ENCODE measurements at places on chromosomes 7 and 10.
A peak's percentile ranks its signal among the peaks of the same experiment; 100 is the strongest.

DNA sequence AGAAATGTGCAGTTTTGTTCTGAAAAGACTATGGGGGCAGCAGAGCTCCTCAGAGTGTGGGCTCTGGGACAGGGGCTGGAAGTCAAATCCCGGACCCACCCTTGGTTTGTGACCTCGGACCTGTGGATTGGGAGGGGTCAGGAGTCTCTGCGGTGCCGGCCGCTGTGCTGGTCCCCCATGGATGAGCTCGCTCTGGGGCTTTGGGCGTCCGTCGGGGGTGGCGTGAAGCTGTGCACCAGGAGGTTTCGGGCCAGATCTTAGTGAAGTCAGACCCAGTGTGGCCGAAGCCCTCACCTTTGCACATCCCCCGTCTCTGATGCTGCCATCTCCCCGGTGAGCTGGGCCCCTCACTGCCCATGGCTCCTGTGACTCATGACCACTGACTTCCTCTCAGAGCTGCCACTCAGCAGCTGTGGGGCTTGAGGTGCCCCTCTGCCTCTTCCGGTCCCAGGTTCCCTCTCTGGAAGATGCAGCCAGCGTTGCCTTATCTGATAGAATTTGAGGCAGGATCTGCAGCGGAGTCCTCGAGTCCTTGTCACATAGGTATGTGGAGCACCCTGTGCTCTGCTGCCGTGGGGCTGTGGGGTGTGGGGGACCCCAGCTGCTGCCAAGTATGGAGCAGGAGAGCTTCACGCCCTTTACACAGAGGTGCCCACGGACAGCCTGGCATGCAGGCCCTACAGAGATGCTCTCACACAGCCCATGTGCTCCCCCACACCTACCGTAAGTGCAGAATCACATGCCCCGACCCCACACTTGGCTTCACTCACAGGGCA, 11.4 kb upstream of the SCART1 start:
- DNase-seq: peak; percentile 69

GRCh38 chr7:18654709-18655108, 159.2 kb downstream of the HDAC9 start:
- DNase-seq: no peak

DNA sequence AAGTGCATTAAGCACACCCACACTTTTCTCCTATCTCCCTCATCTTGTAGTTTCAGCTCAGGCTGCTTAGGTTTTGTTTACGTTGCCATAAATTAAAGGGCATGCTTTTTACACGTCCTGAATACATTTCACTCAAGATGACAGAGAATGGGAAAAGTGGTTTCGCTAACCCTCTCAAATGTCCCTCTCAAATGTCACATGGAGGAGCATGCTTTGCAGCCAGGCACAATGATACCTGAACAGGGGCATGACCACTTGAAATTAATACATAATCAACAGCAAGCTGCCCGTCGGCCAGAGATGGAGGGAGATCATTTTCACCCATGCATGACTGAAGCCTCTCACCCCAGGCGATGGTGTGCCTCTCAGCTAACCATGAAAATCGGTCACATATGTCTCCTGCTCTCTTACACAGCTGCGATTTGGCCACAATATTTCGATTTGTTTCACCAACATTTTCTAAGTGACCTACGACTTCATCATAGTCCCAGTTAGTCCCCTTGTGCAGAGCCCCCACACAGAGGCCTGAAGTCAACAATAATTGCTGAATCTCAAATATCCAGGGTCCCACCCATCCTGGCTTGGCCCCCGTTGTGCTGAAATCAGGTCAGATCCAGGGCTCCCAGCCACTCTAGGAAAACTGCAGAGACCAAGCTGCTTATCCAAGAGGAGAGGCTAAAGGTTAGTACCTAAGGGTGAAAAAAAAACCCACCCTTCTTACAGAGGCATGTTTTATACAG, 373.9 kb upstream of the NFE2L3 start:
- no peak for DNase-seq

DNA sequence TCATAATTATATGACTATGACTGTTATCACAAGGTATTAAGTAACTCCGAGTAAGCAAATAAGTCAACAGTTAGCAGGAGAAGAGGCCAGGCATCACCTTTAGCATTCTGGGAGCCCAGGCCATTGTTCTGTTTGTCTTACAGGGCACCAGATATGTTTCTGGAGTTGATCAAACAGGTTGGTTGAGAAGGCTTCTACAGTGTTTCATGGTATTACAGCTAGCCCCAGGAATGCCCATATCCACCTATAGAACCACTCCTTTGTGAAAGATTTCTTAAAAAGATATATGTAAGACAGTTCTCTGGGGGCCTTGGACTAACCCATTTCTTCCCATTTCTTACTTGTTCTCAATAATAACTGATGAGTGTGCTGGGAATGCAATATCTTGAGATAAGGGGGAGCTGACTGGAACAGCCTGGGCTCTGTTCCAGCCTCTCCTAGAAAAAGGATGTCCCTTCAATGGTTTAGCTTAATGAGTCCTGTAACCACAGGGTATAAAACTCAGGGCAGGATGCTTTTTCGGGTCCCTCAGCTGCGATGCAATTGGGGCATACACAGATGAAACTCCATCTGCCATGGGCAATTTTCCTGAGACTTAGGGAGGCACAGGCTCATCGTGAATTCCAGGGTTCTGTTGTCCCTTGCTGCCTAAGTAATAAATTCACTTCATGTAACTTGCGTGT, 286.4 kb downstream of the BAMBI start:
- DNase-seq: no peak

DNA sequence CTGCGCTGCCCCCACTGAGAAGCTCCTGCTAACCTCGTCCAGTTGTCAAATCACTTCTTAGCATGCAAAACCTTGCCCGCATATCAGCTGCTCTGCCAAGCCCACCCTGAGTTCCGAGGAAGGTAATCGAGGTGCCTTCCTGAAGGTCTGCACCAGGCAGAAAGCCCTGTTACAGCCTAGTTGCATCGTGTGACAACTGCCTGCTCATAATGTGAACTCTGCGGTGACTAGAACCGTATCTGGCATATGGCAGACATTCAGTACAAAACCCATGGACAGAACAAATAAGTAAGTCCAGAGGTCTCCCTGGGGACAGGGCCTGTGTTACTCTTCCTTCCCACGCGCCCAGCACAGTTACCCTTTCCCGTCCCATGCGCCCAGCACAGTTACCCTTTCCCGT, 394.3 kb downstream of the DNAJB6 start:
- DNase-seq: no peak

- peak; percentile 26 for DNase-seq
Observed at GRCh38 chr7:141700848-141701371, 1.1 kb downstream of the DENND11 start.

- no peak for DNase-seq
Observed at GRCh38 chr10:129966370-129966888, 2.4 kb upstream of the EBF3 start.

DNA sequence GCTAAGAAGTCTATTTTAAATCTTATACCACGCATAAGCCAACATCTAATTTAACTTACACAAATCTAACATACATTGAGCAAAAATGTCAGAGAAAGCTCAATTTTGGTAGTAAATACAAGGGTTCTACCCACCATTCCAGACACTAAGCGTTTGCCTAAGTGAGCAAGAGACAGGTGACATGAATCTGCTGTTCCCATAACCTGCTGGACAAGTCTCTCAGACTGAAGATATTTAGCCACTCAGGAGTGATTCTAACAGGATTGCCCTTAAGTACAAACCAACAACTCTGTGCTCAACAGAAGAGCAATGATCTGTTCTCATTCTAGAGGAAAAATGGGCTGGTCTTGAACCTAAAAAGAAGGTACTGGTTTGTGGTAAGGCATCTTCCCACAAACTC, 18.8 kb downstream of the EZH2 start:
- DNase-seq: no peak

DNA sequence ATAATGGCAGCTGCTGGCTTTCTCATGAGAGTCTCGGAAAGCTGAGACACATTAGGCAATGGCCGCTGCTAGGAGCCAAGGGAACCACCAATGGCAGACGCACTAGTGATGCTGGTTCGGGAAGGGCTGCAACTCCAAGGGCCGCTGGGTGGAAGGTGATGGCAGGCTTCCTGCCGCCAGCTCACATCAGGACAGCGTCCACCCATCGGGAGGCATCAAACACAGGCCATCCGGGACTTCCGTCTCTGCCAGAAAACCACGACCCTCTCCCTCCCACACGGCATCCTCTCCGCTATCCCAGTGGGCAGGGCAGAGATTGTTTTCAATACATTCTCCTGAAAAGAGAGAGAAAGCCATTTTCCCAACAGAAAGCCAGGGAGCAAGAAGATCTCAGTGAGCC, 27.5 kb upstream of the EGFR start:
- DNase-seq: no peak

DNA sequence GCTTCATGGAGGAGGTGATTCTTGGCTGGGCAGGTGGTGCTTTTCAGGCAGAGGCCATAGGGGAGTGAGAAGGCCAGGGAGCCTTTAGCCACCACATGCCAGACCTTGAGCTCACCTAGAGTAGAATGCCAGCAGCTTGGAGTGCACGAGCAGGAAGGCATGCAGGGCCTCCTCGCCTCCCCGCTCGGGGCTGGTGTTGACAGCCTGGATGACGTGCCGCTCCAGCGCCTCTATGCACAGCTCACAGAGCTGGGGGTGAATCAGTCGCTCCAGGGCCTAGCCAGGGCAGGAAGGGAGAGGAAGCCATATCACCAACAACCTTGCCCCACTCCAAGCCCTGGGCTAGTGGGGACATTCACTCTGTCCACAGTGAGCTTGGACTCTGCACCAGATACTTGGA, 15.7 kb downstream of the HPS1 start:
- DNase-seq: no peak

- DNase-seq: no peak
Observed at GRCh38 chr7:154575497-154575896, 427.4 kb downstream of the PAXIP1 start.

DNA sequence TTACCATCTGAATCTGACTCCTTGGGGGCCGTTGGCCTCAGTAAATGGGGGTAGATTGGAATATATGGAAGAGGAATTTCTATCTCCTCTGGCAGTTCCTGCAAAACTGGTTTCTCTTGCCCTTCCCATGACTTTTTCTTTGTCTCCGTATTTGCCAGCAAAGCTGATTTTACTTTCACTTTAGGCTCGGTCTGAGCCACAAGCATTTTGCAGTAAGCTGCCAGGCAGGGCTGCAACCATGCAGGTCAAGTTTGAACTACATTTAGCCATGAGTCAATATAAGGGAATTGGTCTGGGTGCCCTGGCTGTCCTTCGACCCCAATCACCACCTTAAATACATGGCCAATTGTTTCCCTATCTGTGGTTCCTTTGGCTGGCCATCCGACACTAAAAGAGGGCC, 104.3 kb downstream of the TRIM24 start:
- DNase-seq: no peak

GRCh38 chr10:11245510-11245909, 227.8 kb downstream of the CELF2 start:
- DNase-seq: peak; percentile 52

DNA sequence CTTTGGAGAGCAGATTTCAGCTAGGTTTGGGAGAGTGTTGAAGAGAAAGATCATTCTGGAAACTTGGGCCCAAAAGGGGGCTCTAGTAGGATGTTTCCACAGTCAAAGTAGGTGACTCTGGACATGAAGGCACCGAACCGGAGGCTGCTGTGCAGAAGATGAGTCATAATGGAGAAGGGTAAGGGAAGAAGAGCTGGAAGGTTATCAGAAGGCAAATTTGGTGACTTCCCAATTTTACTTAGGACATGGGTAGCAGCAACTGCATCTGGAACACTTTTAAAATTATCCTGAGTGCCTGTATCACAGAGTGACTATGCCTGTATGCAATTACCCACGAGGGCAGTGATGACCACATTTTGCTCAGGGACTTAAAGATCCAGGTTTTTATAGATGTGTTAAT, 38.8 kb downstream of the PIK3AP1 start:
- DNase-seq: no peak

GRCh38 chr10:182441-183201, 47.4 kb downstream of the ZMYND11 start:
- DNase-seq: peak; percentile 34

- DNase-seq: peak; percentile 75
Observed at GRCh38 chr10:124539935-124540641, 78.5 kb downstream of the LHPP start.

DNA sequence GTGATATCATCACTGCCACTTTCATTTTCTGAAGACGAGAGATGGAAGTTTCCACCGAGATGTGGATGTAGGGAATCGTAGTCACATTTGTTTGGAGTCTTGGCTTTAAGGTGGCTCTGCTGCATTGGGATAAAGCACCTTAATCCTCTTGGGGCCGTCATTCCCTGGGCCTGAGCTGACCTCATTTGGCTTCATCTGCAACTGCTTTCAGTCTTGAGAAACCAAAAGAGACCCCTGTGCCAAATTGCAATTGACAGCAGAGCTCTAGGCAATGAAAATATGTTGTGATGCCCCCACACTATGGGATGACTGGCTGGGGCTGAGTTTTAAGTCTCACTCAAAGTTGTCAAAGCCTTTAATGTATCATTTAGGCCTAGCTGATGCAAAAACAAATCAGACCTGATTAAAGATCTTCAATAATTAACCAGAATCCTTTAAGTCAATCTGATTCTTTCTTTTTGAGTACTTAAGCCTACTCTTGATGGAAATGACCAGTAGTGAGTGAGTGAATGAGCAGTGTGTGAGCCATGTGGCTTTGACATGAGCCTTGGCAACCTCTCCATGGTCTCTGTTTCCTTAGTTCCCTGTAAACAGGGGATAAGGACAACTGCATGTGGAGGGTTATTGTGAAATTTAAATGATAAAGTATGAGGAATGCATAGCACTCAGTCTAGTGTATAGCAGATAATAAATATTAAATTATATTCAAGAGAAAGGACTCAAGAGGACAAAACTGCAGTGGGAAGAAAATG, 155.0 kb downstream of the BMPER start:
- no peak for DNase-seq

DNA sequence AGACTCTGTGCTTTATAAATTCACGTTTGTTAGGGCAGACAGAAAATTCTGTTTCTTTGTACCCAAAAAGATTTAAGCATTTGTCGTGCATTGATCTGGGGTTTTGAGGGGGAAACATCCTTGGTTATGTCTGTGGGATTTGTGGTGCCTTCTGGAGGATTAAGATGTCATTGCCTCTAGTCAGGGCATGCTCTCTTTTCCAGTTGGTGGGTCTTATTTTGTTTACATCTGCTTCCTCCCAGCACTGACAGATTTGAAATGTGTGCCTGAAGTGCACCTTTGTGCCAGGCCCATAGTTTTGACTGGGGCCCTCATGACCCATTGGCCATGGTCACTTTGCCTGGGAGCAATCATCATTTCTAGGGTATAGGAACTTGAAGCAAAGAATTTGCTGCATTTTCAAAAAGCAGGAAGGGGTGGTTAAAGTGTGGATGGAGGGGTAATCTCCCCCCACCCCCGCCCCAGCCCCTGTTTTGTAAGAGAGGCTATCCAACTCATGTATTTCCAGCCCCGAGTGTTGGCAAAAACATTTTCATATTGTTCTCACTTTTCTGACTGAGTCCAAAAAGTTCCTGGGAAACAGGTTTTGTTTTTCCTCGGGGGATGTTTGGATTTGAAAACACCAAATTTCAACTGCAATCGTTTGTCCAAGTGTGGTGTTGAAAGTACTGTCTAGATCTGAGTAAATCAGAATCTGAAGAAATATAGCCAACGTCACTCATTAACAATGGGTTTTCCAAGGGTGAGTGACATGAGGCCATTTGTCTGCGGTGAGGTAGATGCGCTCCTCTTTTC, 388.2 kb upstream of the GALNT17 start:
- no peak for DNase-seq
